Renal cortex interstitium (tissue), 15 donors: ENCODE measurements at places on chromosomes 1 and 21. TPM values are rescaled to one million over a fixed set of nuclear protein-coding genes. Genes with fewer than 3 reads are reported as not detected.

The GBP5 gene
- 0.84 TPM for polyA plus RNA-seq

The LRRC38 gene
- 0.11 TPM for polyA plus RNA-seq

The CAPZB gene
- 280 TPM for polyA plus RNA-seq

The TMEM63A gene
- polyA plus RNA-seq, result 94.4 TPM

The AJAP1 gene
- 1.4 TPM for polyA plus RNA-seq

The HCN3 gene
- 11.5 TPM for polyA plus RNA-seq
